Umbilical cord (tissue), 2 donors: ENCODE measurements at places on chromosomes 12 and 14.

GRCh38 chr14:23049011-23049410, 7.0 kb downstream of the PSMB11 start:
- no peak for DNase-seq

DNA sequence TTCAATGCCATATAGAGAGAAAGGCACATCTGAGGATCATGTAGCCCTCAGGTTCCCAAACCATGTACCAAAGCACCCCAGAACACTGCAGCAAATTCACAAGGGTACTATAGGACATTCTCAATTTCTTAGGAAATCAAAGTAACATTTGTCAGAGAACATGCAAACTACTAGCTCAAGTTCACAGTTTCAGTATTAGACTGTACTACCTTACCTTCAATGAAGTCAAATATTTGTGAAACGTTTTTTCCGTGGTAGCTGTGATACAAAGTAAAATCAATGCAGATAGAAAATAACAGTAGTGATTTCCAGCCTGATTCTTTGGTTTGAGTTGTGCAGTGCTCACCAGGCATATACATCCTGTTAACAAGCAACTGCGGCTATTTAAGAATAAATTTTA, 197.1 kb downstream of the MED13L start:
- DNase-seq, result no peak

DNA sequence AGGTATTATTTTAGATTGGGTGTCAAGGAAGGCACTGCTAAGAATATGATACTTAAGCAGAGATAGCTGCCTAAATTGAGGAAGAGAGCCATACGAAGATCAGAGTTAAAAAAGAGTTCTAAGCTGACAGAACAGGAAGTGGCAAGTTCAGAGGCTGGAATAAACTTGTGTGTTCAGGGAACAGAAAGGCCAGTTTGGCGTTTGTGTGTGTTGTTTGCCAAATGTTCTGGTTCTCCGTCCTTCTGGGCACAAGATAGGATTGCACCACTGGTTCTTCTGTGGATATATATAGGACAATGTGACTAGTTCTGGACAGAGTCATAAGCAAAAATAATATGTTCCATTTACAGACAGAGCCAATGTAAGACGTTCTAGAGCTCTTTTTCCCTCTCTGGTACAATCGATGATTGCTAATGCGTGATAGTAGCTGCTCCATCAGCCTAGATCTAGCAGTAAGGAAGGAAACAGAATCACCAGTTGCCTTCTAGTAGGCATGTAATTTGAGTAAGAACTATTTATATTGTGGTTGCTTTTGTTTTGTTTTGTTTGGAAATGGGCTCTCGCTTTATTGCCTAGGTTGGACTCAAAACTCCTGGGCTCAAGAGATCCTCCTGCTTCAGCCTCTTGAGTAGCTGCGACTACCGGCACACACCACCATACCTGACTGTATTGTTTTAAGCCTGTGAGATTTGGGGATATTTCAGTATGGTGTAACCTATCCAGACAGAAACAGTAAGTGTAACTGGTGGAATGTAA, 7.4 kb downstream of the BBS10 start:
- DNase-seq, result no peak

DNA sequence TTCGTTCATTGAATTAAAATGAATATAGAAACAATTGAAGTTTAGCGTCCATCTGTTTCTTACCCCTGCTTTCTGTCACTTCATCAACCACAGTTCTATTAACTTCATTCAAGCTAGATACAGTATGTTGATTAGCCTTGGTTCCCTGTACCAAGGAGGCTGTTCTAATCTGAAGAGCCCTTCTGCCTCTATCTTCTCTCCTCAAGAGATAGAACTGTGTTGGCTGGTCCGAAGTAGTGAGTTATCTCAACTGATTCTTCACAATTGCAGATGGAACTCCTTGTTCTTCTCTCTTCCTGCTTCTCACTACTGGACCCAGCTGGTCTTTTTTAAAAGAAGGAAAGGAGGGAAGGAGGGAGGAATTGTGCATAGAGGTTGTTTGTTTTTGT, 82.1 kb upstream of the TRAF3 start:
- no peak for DNase-seq

- DNase-seq, result no peak
These were observed 130.1 kb downstream of the SAMD4A start for GRCh38 chr14:54697001-54697400.

GRCh38 chr12:93099792-93100191, 170.7 kb upstream of the EEA1 start:
- DNase-seq, result peak; percentile 21

- peak; percentile 73 for DNase-seq
These were observed 560 bp downstream of the LGALS3 start for GRCh38 chr14:55129428-55130195.

- DNase-seq, result no peak
These were observed 142.0 kb downstream of the KCNK10 start for GRCh38 chr14:88181072-88181471.

DNA sequence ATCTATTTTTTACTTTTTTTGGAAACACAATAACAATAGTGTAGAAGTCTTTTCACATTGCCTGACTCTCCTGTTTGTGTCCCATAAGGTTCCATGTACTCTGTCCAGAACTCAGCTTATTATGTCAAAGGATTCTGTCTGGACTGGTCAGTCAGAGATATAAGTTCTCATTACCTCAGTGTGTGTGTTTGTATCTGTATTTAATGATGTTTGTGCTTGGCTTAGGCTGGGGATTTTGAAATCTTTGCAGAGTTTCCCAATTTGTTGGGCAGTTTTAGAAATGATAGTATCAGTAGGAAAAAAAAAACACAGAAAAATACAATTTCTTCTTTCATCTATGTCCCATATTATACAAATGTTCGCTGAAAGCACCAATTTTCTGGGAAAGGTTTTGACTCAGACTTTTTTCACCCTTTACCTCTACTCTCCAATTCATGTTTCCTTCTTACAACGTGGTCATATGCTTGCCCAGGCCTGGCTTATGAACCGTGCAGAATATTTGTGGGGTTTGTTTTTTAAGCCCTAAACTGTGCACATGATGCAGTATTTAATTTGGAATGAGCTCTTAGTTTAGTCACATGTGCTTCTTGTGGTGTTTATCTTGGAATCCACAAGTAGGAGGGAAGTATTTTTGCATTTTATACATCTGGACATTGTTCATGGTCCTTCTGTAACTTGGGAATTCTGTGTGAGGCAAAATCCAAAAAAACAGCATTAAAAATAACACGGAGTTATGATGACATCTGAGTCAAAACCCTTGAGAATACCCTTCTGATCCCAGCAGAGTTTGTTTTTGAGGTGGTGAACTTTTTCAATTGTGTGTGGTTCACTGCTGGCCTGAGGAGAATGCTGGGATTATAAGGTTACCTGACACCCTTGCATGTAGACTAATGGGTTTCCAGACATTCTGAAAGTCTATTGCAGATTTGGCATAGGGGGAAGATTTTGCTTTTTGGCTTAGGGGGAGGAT, 121.2 kb downstream of the RAD51B start:
- DNase-seq, result peak; percentile 67

- DNase-seq, result no peak
These were observed 75.4 kb upstream of the CCND2 start for GRCh38 chr12:4197922-4198763.

DNA sequence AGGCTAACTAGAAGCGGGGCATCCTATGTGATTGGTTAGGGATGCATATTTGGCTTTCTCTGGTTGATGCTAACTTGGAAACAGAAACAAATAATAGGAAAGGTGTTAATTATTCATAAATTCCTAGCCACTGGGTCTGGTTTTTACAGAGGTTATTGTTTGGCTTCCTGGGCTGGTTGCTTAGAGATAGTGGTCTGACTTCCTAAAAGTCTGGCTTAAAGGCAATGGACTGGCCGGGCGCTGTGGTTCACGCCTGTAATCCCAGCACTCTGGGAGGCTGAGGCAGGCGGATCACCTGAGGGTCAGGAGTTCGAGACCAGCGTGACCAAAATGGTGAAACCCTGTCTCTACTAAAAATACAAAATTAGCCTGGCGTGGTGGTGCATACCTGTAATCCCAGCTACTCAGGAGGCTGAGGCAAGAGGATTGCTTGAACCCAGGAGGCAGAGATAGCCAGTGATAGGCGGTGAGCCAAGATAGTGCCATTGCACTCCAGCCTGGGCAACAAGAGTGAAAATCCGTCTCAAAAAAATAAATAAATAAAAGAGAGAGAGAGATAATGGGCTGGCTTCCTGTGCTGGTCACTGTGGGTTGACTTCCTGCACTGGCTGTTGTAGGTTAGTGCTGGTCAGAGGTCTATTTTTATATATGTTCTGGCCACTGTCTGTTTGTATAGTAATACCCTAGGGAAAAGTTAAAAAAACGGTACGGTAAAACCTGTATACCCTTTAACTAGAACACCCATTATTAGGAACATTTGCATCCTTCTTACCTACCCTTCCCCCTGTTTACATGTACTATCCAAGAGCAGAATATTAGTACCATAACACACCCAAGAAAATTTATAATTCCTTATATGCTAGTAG, 24.1 kb downstream of the OR6S1 start:
- no peak for DNase-seq

DNA sequence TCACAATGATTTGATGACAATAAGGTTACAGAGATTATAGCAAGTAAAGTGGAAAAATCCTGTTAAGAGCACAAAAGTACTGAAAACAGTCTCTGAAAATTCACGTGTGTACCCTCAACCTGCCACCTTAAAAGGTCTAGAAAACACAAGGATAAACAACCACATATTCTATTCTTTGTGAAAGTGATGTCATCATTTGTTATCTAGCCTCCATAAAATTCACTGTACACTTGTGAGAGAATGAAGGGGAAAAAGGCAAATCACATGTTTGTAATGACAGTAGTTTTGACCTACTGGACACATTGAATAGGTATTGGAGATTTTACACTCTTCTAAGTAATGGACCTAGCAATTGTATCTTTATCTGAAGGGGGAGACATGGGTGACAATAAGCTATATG, 4.0 kb downstream of the PTGDR start:
- no peak for DNase-seq

GRCh38 chr12:1439687-1440086, 154.7 kb downstream of the FBXL14 start:
- DNase-seq, result no peak

- no peak for DNase-seq
These were observed 15.0 kb downstream of the ZFYVE21 start for GRCh38 chr14:103730490-103731035.

DNA sequence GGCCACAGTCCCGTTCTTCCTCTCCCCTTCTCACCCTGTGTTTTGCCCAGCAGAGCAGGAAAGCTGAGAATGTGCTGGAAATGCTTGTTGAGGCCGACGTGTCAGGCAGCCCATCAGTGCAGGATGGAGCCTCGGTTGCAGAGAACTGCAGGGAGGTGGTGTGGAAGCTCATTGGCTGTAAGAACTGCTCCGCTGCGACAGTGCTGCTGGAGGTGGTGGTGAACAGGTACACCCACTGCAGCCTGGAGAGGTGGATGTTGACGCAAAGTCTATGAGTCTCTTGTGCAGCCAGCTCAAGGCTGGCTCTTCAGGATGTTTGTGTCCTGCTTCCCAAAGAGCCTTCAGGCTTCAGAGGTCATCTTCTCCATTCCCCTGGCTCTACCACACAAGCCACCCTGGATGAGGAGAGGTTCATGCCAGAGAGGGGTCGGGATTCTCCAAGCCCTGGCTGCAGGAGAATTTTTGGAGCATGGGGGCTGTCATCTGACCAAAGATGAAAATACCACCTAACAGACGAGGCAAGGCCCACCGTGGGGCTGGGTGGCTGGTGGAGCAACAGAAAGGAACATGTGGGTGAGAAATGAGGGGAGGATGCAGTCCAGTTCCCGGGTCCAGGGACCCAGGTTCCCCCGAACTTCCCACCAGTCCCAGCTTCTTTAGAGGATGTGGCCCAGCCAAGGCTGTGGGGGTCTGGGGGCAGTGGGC, 174.1 kb upstream of the PRMT8 start:
- no peak for DNase-seq

DNA sequence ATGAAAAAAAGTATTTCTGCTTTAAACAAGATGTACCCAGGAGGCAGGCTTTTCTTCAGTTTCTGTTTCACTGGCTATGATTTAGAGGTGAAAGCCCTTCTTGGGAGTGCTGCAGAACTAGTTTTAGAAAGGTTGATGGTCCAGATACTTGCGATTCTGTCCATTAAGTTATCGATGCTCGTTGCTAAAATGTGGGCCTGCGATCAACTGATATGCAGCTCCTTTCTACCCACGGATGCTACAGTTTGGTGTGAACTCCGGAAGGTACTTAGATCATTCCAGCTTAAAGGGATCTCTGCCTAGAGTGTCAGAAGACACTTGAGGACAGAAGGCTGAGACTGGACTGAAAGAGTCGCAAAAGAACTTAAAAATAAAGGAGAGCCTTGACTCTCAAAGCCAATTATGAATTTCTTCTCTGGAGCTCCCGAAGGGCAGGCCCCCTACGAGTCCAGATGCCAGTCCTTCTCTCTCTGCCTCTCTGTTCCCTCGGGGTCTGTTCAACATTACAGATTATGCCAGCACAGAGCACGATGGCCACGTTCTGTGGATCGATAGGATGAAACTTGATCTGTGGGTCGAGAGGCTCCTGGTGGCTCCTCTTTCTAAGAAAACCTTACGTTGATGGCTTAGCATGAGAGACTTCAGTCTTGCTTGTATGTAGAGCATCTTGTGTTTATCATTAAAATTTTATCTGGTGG, 40.0 kb downstream of the FBXW8 start:
- DNase-seq, result no peak

DNA sequence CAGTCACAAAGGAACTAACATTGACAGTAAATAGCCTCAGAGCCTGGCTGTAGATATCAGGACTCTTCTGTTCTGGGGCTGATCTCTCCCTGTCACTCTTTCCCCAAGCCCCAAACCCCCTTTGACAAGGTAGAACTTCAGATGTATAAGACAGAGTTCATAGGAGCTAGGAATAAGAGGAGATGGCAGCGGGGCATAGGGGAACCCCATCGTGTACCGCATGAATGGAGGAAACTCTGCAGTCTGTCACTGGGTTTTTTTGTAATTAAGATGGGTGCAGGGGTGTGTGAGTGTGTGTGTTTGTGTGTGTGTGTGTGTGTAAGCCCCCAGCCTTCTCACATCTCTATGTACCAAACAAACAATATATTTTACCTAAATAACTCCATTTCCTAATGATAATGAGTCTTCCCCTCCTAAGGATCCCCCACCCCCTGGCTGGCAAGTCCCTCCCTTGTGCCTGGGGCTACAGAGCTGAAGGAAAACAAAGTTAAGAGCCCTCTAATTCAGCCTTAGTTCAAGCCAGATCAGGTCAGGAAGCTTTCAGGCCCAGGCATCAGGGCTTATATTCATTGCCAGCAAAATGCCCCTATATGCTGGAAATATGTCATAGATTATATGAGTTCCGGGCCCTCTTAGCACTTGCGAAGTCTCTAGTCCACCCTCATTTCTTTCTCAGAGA, 9.1 kb upstream of the HOXC4 start:
- no peak for DNase-seq

GRCh38 chr12:28497889-28498411, 307.7 kb downstream of the CCDC91 start:
- no peak for DNase-seq

- DNase-seq, result no peak
These were observed 217.1 kb upstream of the BTG1 start for GRCh38 chr12:92362785-92363184.

DNA sequence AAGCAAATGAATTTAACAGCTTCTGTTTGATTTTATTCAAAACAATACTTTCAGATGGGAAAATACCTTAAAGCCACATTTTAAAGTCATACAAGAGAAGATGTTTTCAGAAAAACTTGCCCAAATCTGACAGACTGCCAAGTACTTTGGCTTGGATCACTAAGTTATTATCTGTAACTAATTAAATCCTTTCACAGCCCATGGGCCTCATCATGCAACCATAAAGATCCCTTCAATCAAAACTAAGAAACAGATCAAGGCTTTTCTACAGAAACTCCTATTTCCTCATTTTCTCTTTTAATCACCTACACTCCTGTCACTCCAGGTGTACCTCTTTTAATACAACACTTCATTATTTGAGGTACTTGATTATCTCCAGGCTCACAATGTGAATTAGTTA, 28.1 kb downstream of the BLTP3B start:
- no peak for DNase-seq

GRCh38 chr12:50597200-50598195, 92.7 kb downstream of the DIP2B start:
- no peak for DNase-seq
